HT1080 (cell line): ENCODE measurements at places on chromosomes 1 and 21. TPM values are rescaled to one million over a fixed set of nuclear protein-coding genes. Genes with fewer than 3 reads are reported as not detected.

DNA sequence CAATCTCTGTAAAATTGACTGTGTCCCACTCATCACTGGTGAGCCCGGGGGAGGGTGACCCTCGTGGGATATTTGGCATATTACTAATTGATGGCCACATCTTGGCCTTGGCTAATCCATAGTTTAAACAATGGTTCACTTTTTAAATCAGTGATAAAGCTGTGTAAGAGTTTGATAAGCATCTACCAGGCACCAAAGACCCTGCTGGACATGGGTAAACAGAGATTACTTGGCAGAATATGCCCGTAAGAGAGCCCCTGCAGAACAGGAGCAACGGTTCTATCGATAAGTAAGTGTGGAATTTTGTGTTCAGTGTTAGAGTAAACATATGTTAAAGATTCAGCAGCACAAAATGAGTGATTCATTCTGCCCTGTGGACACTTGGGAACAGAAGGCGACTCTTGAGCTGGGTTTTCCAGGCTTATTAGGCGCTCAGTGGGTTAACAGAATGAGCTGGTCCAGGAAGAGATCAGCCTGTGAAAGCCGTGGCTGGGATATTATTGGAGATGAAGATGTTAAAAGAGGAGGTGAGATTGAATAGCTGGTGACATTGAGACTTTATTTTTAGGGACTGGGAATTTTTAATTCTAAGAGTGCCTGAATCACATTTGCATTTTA, 55.9 kb downstream of the CNST start:
- DNase-seq, result no peak

- DNase-seq, result no peak
These were observed 89.3 kb downstream of the EDEM3 start for GRCh38 chr1:184665360-184665759.

- no peak for DNase-seq
These were observed 24.0 kb upstream of the ADARB1 start for GRCh38 chr21:45050345-45050796.

LCE2C gene
- total RNA-seq, result not detected in 2 replicates

DNA sequence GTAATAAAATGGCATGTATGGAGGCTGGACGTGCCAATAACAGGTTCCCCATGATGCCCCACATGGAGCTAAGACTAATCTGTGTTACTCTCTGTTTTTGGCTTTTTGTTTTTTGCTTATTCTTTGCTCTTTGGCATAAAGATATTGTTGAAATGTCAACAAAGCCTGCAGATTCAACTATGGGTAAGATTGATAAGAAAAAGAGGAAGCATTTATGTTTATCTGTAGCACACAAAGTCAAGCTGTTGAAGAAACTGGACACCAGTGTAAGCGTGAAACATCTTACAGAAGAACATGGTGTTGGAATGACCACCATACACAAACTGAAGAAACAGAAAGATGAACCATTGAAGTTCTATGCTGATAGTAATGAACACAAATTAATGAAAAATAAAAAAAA, 402.7 kb downstream of the LTN1 start:
- DNase-seq, result no peak

C1orf116 gene
- total RNA-seq, result 0.20 and 0.59 TPM in 2 replicates

C1orf94 gene
- total RNA-seq, result 0.37 TPM in 2 replicates

DNA sequence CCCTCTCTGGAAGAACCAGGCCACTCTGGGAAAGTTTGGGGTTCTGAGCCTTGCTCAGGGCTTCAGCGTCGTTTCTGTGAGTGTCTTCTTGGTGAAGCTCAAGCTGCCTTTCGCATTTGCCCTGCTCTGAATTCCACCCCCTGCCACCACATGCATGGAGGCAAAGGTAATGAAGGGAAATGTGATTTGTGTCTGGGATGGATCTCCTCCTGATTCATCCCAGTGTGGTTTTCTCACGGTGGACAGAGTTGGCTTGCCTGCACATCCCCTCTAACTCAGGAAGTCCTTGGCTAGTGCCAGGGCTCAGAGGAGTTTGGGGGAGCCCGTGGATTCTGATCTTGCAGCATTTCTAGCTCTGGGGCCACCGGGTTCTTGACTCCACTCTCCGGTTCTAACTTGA, 173.6 kb upstream of the RAB4A start:
- DNase-seq, result no peak

GJB3 gene
- not detected in 2 replicates for total RNA-seq

NCAM2 gene
- total RNA-seq, result 0.07 TPM in 1 of 2 replicates, not detected in the other

GRCh38 chr1:50615036-50615750, 191.9 kb upstream of the DMRTA2 start:
- DNase-seq, result no peak

DAB1 gene
- total RNA-seq, result 0.10 TPM in 1 of 2 replicates, not detected in the other

GRCh38 chr1:235013512-235013911, 115.1 kb downstream of the TOMM20 start:
- no peak for DNase-seq

PFKFB2 gene
- 0.07 and 0.11 TPM in 2 replicates for total RNA-seq

GRCh38 chr1:107782217-107782845, 182.6 kb downstream of the VAV3 start:
- peak; percentile 52 for DNase-seq

GBP5 gene
- total RNA-seq, result 0.13 and 0.18 TPM in 2 replicates

GRCh38 chr1:82323144-82323841, 522.6 kb downstream of the ADGRL2 start:
- DNase-seq, result no peak

DNA sequence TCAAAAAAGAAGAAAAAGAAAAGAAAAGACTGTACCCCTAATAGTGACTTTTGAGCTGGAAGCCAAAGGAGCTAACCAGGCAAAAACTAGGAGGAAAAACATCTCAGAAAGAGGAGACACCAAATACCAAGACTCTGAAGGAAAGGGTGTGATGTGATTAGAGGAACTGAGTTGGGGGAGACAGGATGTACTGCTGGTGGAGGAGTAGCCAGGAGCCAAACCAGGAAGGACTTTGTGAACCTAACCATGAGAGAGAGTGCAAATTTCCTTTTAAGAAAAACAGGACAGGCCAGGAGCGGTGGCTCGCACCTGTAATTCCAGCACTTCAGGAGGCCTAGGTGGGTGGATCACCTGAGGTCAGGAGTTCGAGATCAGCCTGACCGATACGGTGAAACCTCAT, 4.1 kb upstream of the RBP7 start:
- no peak for DNase-seq

GRCh38 chr1:199394856-199395255, 632.7 kb upstream of the NR5A2 start:
- DNase-seq, result peak; percentile 20

CRYZ gene
- 33.8 and 40.1 TPM in 2 replicates for total RNA-seq

GRCh38 chr1:217332431-217333065, 298.3 kb downstream of the GPATCH2 start:
- no peak for DNase-seq

GRCh38 chr1:169711469-169712308, at the start of gene SELL:
Gene SELL (minus strand): TSS chr1:169711620. CDS start chr1:169711498, 122 bp downstream.
- peak; percentile 61 for DNase-seq

CD1C gene
- total RNA-seq, result not detected in 2 replicates

RNF207 gene
- total RNA-seq, result 0.32 and 0.84 TPM in 2 replicates

DNA sequence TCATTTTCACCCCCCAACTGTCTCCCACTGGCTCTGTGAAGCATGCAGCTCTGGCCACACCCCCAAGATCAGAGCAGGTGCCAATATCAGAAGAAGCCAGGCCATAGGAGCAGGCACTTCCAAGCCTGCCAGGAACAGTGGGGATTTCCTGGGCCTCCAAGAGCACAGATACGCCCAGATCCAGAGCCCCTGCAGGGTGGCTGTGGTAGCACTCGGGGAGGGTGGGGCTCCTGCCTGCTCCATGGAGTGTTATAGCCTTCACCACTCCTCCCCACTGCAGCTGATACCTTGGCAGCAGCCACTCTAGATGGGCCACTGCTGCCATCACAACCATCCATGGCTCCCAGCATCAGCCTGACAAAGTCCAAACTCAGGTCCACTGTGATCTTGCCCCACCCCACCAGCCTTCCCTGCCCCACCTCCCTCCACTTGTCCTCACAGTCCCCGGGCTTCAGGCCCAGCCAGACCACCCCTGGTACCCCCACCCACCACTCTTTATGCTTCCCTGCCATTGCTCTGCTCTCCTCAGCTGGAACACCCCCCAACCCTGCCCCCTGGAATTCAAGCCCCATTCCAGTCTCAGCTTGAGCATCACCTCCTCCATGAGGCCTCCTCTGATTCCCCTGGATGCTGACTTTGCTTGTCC, 448.3 kb downstream of the MATN1 start:
- no peak for DNase-seq

- no peak for DNase-seq
These were observed 7.0 kb upstream of the KISS1 start for GRCh38 chr1:204203206-204203767.

PAPPA2 gene
- total RNA-seq, result 3.0 TPM in 2 replicates

DNA sequence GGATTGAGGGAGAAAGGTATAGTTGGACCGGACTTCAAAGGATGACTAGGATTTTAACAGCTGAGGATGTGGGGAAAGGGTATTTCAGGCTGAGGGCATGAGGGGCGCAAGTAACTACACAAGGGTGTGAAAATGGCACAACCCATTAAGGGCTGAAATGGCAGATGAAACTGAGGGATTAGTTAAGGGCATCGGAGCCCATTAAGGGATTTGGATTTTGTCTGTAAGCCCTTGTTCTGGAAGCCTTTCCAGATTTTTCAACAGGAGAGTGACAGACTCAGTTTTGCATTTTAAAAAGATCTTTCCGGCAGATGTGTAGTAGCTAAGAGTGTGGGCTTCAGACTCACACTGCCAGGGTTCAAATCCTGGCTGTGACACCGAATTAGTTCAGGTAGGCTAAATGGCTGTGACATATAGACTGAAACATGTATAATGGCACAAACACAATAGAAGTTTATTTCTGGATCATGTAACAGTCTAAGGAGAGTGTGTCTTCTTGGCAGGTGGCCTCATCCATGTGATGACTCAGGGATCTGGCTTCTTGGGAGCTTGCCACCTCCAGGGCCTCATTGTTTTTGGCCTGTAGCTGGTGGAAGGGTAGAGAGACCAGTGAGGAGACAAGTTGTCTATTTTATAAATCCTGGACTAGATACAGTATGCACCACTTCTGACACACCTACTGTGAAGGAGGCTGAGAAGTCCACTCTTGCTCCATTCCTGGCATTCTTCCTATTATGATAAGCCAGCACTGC, 49.6 kb downstream of the UBE2T start:
- peak; percentile 91 for DNase-seq

SFN gene
- 5.2 and 7.0 TPM in 2 replicates for total RNA-seq

NBPF6 gene
- not detected in 2 replicates for total RNA-seq
